ENCODE measurements at places on chromosomes 1 and 21.
A peak's percentile ranks its signal among the peaks of the same experiment; 100 is the strongest.

GRCh38 chr1:165886983-165887382, 59.6 kb downstream of the UCK2 start:
- DNase-seq: no peak

GRCh38 chr1:17564458-17565393, 25.2 kb downstream of the ARHGEF10L start:
- no peak for DNase-seq

GRCh38 chr1:110136911-110137310, 13.4 kb upstream of the SLC6A17 start:
- no peak for DNase-seq

DNA sequence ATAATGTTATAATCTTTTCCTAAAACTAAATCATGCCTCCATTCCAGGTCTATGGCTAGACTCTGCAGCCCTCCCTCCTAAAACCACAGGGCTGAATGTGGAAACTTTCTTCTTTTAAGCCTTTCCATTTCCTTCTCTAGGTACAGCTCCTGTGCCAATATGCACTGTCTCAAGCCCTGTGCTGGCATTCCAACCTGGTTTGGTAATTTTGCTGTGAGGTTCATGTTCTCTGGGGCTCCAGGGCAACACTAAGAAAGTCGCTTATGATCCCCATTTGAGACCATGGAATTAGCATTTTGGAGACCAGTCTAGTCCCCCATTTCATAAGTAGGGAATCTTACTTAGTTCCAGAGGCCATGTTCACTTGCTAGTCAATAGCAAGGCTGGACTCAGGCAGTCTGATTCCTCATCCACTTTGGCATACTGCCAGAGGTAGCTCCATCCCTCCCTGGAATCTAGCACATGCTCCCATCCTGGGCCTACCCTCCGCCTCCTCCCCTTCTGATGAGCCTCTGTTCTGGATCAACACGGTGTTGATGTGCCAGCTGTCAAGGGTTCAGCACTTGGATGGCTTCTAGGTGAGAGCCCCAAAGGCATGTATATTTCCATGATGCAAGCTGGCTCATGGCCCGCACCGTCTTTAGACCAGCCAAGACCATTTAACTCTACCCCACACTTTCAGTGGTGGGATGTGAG, 36.5 kb downstream of the ZMYND12 start:
- no peak for DNase-seq

- no peak for DNase-seq
Observed at GRCh38 chr1:21663951-21664805, 5.0 kb downstream of the RAP1GAP start.

DNA sequence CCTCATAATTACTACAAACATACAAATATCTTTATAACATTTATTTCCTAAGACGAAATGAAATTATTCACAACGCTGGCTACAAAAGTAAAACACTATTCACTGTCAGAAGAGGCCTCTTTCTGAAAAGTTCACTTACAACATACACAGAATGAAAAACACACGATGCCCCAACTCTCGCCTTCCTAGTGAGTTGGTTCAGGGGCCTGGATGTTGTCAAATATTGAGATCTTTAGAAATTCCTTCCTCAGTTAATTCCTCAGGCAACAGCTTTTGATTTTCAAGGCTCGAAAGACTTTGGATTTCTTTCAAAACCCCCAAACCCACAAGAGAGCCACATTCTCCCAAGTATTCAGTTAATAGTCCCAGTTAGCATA, 14.2 kb upstream of the KCNE1 start:
- DNase-seq: no peak

GRCh38 chr1:170460414-170461155, 71.4 kb upstream of the GORAB start:
- DNase-seq: no peak

DNA sequence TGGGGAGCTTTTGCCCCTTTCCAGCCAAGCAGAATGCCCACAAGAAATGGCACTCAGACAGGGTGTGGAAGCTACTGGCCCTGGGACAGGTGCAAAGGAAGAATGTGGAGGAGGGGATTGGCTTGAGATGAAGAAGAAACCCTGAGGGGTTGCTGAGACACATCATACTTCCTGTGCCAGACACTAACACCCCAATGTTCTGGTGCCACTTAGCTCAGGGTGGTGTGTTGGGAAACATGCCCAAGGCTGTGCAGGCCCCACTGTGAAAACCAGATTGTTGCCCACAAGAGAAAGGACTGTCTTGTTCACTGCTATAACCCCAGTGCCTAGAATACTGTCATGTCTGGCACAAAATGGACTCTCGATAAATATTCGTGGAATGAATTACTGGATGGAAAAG, 9.9 kb upstream of the PAQR6 start:
- no peak for DNase-seq

DNA sequence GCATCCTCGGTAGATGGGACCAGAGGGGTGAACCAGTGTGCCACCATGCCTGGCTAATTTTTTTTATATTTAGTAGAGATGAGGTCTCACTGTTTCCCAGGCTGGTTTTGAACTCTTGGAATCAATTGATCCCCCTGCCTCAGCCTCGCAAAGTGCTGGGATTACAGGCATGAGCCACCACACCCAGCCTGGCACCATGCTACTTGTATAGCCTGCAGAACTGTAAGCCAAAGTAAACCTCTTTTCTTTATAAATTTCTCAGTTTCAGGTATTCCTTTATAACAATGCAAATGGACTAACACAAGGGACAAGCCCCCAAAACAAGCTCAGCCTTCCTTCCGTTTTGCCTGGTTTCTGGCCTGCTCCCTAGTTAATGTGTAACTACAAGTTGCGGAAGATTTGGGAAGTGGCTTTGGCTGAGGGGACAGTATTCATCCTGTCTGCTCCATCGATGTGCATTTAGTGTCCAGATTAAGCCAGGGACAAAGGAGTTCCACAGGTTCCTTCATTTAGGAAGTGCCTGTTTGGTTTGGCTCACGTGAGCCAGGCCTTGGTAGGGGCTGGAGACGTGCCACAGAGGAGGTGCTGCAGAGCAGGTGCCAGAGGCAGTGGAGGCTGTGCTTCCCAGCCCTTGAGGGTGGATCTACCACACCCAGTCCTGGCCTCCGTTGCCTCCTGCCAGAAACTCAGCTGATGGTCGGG, 4.4 kb downstream of the AVPR1B start:
- no peak for DNase-seq

- no peak for DNase-seq
Observed at GRCh38 chr1:175152006-175152652, 40.4 kb downstream of the KIAA0040 start.

DNA sequence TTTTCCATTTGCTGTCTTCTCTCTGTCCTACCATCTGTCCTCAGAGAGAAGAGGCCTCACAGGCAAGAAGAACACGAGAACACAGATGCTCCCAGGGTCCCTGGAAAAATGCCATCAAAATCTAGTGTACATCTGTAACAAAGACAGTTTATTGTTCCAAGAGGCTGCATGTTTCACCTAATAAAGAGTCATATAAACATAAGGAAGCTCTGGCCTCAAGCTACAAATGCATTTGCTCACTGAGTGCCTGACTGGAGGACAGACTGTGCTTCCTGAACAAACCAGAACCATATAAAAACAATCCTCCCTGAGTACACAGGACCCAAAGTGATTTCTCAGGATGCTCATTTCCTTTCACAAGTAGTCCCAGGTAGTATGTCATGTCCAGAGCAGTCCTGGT, 76.3 kb upstream of the SLC44A3 start:
- no peak for DNase-seq

DNA sequence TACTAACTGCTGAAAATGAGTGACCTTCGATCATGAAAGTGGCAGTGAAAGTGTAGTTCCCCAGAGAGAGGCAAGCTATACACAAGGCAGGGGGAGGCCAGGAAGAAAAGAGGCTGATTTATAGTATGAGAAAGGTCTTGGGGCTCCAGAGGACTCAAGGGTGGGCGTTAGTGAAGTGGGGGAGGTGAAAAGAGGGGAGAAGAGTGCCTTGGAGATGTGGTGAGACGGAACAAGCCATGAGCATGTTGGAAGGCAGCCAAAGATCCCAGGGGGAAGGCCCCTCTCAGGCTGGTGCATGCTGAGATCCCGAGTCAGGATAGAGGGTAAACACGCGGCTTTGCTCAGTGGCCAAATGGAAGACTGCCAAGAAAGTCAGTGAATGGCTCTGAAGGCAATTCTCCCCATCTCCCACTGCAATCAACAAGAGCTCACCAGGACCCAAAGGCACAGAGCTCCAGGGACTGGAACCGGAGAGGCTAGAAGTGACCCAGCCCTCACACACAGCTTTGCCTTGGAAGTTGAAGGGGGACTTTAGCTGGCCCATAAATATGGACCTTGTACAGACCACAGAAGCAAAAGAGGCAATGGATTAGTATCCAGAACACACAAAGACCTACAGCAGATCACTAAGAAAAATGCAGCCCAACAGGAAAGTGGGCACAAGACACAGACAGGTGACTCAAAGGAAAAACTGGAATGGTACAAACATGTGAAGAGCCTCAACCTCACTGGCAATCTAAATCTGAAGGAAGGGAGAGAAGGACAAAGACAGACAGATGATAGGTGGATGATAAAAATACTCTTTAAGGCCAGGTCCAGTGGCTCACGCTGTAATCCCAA, 49.6 kb downstream of the HSF2BP start:
- no peak for DNase-seq

GRCh38 chr21:27505516-27505915, 538.6 kb upstream of the ADAMTS5 start:
- DNase-seq: no peak

DNA sequence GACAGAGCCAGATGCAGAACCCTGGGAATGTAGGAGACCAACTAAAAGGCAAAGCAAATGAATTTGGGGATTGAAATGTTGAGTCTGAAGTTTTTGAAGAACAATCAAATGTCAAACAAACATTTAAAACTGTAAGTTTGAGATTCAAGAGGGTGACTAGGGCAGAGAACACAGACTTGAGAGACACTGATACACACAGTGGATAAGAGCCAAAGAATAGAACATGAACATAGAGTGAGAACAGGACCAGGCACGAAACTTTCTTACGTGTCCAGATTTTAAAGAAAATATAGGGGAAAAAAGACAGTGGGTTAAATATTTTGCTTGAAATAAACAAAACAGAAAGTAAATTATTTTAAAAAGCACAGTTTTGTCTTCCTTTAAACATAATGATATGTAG, 115.7 kb downstream of the DPYD start:
- DNase-seq: no peak

DNA sequence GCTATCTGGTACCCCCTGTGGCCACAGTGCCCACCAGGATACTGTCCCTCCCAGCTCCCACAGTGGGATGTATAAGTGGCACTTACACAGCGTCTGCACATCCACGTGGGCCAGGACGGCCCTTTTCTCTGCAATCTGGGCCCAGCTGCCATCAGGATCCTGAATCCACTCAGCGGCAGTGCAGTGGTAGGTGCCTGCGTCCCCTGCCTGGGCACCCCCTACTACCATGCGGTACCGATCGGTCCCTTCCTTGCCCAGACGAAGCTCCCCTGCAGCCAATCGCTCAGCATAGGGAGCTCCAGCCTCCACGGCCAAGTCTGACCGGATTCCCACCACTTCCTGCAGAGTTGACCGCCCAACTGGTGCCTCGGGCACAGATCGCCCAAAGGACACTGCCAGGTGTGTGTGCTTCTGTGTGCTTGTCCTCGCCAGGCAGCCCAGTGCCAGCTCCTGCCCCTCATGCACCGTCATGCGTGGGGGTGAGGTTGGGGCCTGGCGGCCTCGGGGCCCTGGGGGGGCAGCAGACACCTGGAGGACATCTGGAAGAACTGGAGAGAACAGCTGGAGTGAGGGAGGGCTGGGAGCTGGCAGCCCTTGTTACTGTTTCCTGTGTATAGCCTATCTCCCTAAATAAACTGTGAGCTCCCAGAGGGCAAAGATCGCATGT, 4.7 kb downstream of the IGSF8 start:
- no peak for DNase-seq

DNA sequence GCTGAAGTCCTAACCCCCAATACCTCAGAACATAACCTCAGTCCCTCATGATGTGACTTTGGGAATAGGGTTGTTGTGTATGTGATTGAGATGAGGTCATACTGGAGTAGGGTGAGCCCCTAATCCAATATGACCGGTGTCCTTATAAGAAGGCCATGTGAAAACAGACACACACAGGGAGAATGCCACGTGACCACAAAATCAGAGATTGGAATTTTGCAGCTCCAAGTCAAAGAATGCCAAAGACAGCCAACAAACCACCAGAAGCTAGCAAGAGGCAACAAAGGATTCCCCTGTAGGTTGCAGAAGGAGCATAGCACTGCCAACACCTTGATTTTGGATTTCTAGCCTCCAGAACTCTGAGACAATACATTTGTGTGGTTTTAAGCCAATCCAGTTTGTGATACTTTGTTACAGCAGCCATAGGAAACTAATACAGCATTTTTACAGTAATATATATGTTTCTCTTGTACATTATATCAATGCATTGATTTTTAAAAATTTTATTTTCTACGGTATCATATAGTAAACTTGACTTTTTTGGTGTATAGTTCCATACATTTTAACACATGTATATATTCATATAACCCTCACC, 5.4 kb downstream of the ZSWIM5 start:
- no peak for DNase-seq

DNA sequence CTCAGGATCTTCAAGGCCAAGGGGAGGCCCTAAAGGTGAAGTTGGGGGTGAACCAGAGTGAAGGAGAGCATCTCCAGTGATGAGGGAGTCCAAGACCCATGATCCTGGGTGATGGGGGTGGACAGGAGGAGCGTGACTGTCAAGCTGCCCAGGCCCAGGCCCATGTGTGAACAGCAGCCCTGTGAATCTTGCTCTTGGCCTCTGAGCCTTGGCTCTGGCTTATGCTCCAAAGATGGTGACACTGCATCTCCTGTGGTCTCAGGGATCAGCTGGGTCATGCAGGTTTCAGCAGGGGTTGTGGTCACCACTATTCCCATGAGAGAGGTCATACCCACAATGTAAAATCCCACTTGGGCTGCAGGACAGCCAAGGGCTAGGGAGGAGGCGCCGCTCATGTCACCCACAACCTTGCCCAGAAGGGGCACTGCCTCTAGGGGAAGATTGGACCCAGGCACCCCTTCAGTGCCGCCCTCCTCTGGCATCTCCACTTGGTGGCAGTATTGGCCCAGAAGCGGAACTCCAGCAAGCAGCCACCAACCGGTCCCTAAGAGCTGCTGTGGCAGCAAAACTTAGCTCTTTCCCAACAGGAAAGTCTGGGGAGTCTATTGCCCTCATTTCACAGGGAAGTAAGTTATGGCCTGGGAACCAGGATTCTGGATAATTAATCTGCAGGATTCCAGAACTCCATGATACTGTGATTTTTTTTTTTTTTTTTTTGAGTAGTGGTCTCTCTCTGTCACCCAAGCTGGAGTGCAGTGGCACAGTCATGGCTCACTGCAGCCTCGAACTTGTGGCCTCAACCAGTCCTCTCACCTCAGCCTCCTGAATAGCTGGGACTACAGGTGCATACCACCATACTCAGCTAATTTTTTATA, 7.5 kb upstream of the WNT3A start:
- DNase-seq: peak; percentile 35
